ENCODE measurements at places on chromosomes 7 and 10. TPM values are rescaled to one million over a fixed set of nuclear protein-coding genes. Genes with fewer than 3 reads are reported as not detected.

DNA sequence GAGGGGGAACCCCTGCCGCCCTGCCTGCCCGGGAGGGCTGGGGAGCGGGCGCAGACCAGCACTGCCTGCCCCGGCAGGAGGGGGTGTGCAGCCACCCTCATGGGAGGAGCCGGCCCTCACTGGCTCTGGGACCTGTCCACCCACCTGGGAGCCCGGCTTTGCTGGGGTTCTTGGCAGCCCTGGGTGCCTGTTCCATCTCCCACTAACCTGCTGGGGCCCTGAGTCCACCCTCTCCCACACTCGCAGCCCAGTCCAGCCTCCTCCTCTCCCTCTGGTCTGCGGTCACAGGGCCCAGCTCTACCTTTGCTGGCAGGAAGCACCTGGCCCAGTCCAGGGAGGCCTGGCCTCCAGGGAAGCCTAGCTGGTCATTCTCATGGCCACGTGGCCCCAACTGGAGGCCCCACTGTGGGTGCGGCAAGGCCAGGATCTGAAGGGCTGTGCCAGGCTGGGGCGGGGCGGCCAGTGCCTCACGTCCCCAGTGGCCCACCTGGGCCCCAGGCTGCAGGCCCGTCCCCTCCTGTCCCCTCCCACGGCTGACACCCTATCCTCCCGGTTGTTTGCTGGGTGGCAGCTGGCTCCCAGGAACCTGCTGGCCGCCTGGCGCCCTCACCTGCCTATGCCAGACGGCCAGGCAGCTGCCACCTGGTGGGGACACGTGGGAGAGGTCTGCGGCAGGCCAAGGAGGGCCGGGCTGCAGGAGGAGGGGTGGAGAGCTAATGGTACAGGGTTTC is at the start of gene TMEM184A:
TSS of gene TMEM184A (minus strand) at position 393 of the 731 bp plus-strand sequence. CDS start 721 bp downstream, outside the sequence.
- no peaks in the 10 kb centered on the region for H3K27me3 ChIP-seq
- no peaks in the 10 kb centered on the region for H3K36me3 ChIP-seq
- peaks cover 4% of the 10 kb centered on the region for H3K4me1 ChIP-seq
- no peak within 1 kb of the TSS for H3K4me3 ChIP-seq
- H3K27ac ChIP-seq, result no peak within 1 kb of the TSS

DNA sequence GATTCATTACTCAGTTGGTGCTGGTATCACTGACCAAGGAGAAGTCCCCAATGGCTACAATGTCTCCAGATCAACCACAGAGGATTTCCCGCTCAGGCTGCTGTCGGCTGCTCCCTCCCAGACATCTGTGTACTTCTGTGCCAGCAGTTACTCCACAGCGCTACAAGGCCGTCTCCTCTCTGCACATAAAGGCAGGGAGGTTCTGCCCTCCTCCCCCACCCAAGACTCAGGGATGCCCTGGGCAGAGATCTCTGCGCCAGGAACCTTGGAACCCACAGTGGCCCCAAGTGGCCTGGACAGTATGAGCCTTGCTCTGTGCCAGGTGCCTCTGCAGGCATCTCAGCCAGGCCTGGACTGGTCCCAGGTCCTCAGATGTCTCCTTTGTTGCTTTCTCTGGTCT is 193.4 kb upstream of the PRSS58 start:
- H3K4me1 ChIP-seq, result no peaks in the 10 kb centered on the region
- H3K4me3 ChIP-seq, result no peak overlapping the region
- DNase-seq, result no peak
- no peaks in the 10 kb centered on the region for H3K36me3 ChIP-seq
- no peak overlapping the region for H3K27ac ChIP-seq

GRCh38 chr7:130956417-130957136 is 222.6 kb upstream of the KLF14 start:
- H3K27ac ChIP-seq, result no peak overlapping the region
- no peak for DNase-seq
- peaks cover 60% of the 10 kb centered on the region for H3K4me1 ChIP-seq
- no peak overlapping the region for H3K4me3 ChIP-seq
- no peaks in the 10 kb centered on the region for H3K36me3 ChIP-seq

DNA sequence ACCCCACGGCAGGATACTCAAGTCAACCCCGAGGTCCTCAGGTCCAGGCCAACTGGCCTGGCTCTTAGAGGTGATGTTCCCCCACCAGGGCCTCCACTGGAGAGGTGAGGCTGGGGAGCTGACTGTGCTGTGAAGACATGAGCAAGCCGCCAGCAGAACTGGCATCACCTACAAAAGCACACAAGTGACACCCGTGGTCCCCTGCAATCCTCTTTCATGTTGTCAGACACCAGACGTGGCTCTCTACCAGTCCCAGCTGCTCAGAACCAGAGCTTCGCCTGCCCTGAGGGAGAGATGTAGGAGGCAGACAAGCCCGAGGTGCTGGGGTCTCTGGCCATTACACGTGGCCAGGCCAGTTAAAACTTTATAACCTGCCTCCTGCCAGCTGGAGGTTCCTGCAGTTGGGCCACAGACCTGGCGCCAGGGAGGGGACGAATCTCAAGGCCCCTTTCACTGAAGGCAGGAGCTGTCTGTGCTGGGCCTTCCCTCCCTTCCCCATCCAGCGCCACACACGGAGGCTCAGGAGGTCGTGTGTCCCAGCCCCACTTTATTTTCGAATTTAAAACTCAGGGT is 2.2 kb downstream of the COMTD1 start:
- no peak for DNase-seq
- H3K27me3 ChIP-seq, result no peaks in the 10 kb centered on the region
- peaks cover 9% of the 10 kb centered on the region for H3K36me3 ChIP-seq
- peak overlapping the region; percentile 81 for H3K27ac ChIP-seq
- H3K4me3 ChIP-seq, result peak overlapping the region; percentile 97

DNA sequence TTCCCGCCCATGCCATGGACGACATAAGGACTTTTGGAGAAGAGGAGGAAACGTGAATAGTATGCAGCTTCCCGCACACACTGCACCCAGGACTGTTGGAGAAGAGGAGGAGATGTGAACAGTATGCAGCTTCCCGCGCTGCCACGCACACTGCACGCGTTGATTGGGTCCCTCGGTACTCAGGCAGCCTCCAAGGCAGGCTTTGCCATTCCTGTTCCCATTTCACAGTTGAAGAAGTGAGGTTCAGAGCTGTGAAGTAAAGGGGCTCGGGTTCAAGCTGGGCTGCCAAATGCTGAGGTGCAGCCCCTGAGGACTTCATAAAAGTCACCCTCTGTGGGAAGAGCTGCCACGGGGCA is 147.9 kb upstream of the FAM20C start:
- H3K4me3 ChIP-seq, result no peak overlapping the region
- DNase-seq, result no peak
- no peak overlapping the region for H3K27ac ChIP-seq
- no peaks in the 10 kb centered on the region for H3K27me3 ChIP-seq

GRCh38 chr10:43041422-43042342 is 35.2 kb upstream of the RET start:
- no peak overlapping the region for H3K27ac ChIP-seq
- no peak overlapping the region for H3K4me3 ChIP-seq
- no peaks in the 10 kb centered on the region for H3K4me1 ChIP-seq
- H3K36me3 ChIP-seq, result no peaks in the 10 kb centered on the region
- H3K27me3 ChIP-seq, result no peaks in the 10 kb centered on the region
- no peak for DNase-seq

GRCh38 chr7:79820387-79820786 is 314.2 kb upstream of the GNAI1 start:
- H3K4me3 ChIP-seq, result no peak overlapping the region
- H3K27ac ChIP-seq, result no peak overlapping the region
- no peaks in the 10 kb centered on the region for H3K4me1 ChIP-seq
- H3K36me3 ChIP-seq, result no peaks in the 10 kb centered on the region
- no peaks in the 10 kb centered on the region for H3K27me3 ChIP-seq

DNA sequence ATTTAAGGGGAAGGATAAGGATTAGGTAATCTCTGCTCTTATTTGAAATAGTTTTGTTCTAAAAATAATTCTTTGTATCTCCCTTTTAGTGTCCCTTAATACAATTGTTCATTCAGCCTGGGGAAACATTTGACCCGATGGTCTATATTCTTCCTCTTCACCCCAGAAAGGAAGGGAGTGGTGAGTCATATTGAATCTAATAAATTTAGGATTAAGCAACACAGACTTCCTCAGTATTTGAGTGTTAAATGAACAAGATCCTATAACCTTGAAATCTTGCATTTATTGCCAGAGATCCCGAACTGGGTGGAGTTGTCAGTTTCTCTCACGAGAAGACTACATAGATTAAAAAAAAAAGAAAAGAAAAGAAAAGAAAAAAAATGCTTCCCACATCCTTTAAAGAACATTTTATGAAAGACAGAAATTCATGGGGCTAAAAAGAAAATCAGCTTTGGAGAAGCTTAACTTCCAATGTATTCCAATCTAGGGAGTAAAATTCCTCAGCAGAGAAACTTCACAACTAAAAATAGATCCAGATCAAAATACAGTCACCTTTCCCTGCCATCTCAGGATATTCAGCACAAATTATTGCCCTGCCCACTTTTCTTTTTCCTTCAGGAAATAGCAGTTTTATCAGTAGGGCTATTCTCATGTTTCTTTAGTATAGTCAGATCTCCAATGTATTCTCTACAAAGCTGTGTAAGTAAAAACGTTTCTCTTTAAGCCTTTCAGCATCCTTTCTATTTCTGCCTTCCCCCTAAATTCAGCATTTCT is 82.2 kb downstream of the SEMA3D start:
- peaks cover 13% of the 10 kb centered on the region for H3K4me1 ChIP-seq
- H3K27me3 ChIP-seq, result no peaks in the 10 kb centered on the region
- no peak for DNase-seq
- H3K36me3 ChIP-seq, result no peaks in the 10 kb centered on the region
- H3K27ac ChIP-seq, result no peak overlapping the region

GRCh38 chr10:48465860-48466521 is 138.9 kb downstream of the ARHGAP22 start:
- no peak for DNase-seq
- H3K4me3 ChIP-seq, result peak overlapping the region; percentile 59
- H3K27me3 ChIP-seq, result no peaks in the 10 kb centered on the region
- H3K4me1 ChIP-seq, result peaks cover 6% of the 10 kb centered on the region

- H3K36me3 ChIP-seq, result no peaks in the 10 kb centered on the region
- no peak overlapping the region for H3K27ac ChIP-seq
- H3K4me1 ChIP-seq, result no peaks in the 10 kb centered on the region
Measured at GRCh38 chr10:61763778-61764177, 101.0 kb downstream of the CABCOCO1 start.

DNA sequence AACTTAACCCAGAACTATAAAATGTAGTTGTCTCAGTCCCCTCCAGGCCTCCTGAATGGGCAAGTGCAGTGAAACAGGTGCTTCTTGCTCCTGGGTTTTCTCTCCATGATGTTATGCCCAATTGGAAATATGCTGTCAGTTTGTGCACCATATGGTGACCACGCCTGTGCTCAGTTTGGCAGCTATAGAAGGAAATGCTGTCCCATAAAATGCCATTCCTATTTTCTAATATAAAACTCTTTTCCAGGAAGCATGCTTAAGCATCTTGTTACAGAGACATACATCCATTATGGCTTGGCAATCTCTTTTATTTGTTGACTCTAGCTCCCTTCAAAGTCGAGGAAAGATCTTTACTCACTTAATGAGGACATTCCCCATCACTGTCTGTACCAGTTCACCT is 45.2 kb downstream of the FGFBP3 start:
- H3K4me3 ChIP-seq, result no peak overlapping the region
- H3K4me1 ChIP-seq, result no peaks in the 10 kb centered on the region
- H3K27me3 ChIP-seq, result no peaks in the 10 kb centered on the region
- H3K27ac ChIP-seq, result no peak overlapping the region
- H3K36me3 ChIP-seq, result peaks cover 28% of the 10 kb centered on the region

GRCh38 chr10:62250594-62251198 is 17.9 kb downstream of the RTKN2 start:
- H3K27me3 ChIP-seq, result no peaks in the 10 kb centered on the region
- H3K36me3 ChIP-seq, result no peaks in the 10 kb centered on the region
- no peaks in the 10 kb centered on the region for H3K4me1 ChIP-seq
- H3K4me3 ChIP-seq, result no peak overlapping the region
- no peak overlapping the region for H3K27ac ChIP-seq

DNA sequence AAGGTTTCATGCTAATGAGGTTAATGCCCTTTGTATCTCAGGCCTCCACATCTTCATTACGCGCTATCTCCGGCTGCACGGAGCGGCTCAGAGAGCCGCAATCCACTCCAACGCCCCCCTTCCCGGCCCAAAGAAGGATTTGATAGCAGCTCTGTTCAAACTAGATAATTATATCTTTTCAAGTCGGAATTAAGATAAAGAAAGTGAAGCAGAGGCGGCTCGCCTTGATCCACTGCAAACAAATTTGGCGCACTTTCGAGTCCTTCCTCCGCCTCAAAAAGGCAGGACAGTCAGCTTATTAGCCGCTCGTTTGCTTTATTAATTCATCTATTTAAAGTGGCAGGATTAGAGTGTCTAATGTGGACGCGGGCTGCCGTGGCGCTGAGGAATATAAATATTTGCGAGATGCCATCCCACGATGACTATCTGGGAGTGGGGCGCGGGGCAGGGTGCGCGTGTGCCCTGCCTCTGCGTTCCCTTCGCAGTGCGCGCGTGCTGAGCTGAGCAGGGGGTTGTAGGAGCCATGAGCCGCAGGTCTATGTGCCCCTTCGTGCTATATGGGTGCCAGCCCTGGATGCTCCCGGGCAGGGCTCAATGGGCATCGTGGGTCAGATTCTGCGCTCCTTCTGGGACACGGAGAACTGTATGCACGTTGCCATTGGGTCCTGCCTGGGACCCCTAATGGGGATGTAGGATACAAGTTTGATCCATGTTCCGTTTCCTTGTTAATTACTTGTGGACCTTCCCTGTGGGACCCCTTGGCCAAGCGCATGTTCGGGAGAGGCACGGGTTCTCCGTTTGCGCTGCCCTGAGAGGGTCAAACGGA is 9.0 kb downstream of the EMX2 start:
- peaks cover 13% of the 10 kb centered on the region for H3K27me3 ChIP-seq
- no peaks in the 10 kb centered on the region for H3K36me3 ChIP-seq
- DNase-seq, result no peak
- H3K27ac ChIP-seq, result no peak overlapping the region
- H3K4me1 ChIP-seq, result peaks cover 7% of the 10 kb centered on the region
- H3K4me3 ChIP-seq, result no peak overlapping the region

- no peak overlapping the region for H3K4me3 ChIP-seq
- no peak for DNase-seq
- H3K27me3 ChIP-seq, result no peaks in the 10 kb centered on the region
- peaks cover 9% of the 10 kb centered on the region for H3K4me1 ChIP-seq
- H3K36me3 ChIP-seq, result peaks cover 5% of the 10 kb centered on the region
Measured at GRCh38 chr10:124975977-124976514, 34.1 kb downstream of the ZRANB1 start.

DNA sequence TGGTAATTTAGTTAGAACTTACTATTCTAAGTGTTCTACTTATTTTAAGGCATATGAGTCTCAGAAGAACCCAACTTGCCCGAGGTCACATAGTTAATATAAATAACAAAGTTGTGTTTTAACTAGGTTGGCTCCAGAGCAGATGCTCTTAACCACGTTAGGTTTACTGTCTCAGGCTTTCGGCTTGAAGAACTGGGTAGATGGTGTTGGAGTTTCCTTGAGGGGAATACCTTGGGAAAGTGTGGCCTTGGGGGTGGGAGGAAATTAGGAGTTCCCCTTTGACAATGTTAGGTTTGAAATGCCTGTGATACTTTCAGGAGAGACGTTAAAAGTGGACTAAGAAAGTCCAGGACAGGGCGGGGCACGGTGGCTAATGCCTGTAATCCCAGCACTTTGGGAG is 9.6 kb downstream of the ZNF398 start:
- DNase-seq, result no peak
- H3K4me1 ChIP-seq, result no peaks in the 10 kb centered on the region
- no peak overlapping the region for H3K4me3 ChIP-seq
- peaks cover 5% of the 10 kb centered on the region for H3K36me3 ChIP-seq
- no peaks in the 10 kb centered on the region for H3K27me3 ChIP-seq

TET1 gene
- total RNA-seq, result 2.4 TPM

CLRN3 gene
- total RNA-seq, result not detected

RARRES2 gene
- total RNA-seq, result 102 TPM

DIP2C gene
- 36.8 TPM for total RNA-seq

TMEM213 gene
- not detected for total RNA-seq

PRLHR gene
- total RNA-seq, result not detected

CREB3L2 gene
- total RNA-seq, result 96.7 TPM

PYROXD2 gene
- 6.3 TPM for total RNA-seq

STEAP1B gene
- 1.1 TPM for total RNA-seq
